Glomerular endothelial cell (primary cell): ENCODE measurements at places on chromosomes 3 and 15.

GRCh38 chr3:167862104-167862730 lies 126.7 kb downstream of the SERPINI1 start:
- no peak for DNase-seq

- no peak for DNase-seq
These were observed 238.5 kb downstream of the ITPR1 start for GRCh38 chr3:4731543-4732111.

DNA sequence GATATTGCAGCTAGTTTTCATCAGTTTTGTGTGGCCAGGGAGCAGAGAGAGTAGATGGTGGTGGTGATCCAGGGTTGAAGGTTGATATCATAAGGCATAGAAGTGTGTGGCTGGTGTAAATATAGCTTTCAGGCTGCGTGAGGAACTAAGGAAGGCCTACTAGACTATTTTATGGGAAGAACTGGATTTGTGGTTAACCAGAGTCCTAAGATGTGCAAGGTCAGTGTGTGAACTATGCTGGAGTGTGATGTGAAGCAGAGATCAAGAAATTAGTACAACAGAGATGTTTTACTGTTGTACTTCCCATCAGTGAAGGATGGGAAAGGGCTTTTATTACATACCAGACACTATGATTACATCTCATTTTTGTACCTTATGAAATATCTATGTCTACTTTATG lies 41.5 kb downstream of the MAPK6 start:
- no peak for DNase-seq

DNA sequence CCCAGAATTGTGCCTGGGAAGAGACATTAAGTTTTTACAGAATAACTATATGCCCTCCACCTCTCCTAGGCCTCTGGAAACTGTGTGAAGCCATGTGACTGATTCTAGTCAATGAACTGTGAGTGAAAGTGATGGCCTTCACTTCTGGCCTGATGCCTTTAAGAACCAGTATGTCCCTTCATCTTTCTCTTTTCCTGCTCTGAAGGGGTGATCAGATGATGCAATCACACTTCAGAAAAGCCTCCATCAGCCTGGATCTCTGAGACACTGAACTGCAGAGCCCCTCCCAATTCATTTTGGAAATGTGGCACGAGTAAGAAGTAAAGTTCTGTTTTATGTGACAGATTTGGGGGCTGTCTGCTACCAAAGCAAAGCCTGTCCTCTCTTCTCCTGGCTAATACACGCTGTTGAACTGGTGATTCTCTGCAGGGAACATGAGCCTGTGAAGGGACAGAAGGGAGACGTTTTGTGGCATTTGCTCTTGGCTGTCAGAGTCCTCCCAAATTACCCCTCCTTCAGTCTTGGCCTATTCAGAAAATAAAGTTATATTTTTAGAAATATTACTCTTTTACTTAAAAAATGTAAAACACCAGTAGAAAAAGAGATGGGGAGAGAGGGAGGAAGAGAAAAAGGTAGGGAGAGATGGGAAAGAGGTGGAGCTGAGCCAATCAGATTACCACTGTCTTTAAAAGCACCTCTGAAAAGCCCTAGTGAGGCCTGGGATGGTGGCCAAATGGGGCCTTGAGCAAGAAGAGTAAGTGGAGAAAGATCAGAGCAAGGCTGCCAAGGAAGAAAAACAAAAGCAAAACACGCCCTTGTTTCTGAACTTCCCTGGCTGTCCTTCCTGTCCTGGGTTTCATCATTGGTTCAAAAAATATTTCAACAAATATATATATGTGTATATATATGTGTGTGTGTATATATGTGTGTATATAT lies 40.9 kb upstream of the RYK start:
- DNase-seq = no peak

DNA sequence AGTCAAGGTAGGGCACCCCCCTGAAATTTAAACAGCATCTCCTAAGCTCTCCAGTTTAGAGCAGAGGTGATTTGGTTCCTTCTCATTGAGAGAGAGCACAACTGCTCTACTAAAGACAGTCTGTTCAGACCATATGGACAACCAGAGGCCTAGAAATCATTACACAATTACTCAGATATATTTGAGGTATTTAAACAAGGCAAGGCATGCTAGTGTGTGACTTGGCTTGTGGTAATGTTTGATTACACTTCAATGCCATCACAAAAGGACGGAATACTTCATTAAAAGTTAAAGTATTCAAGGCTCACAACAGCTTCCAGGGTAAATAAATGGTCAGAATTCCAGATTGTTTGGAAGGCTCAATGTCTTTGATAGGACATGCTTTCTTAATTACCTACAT lies 110.2 kb downstream of the LRTM1 start:
- no peak for DNase-seq

DNA sequence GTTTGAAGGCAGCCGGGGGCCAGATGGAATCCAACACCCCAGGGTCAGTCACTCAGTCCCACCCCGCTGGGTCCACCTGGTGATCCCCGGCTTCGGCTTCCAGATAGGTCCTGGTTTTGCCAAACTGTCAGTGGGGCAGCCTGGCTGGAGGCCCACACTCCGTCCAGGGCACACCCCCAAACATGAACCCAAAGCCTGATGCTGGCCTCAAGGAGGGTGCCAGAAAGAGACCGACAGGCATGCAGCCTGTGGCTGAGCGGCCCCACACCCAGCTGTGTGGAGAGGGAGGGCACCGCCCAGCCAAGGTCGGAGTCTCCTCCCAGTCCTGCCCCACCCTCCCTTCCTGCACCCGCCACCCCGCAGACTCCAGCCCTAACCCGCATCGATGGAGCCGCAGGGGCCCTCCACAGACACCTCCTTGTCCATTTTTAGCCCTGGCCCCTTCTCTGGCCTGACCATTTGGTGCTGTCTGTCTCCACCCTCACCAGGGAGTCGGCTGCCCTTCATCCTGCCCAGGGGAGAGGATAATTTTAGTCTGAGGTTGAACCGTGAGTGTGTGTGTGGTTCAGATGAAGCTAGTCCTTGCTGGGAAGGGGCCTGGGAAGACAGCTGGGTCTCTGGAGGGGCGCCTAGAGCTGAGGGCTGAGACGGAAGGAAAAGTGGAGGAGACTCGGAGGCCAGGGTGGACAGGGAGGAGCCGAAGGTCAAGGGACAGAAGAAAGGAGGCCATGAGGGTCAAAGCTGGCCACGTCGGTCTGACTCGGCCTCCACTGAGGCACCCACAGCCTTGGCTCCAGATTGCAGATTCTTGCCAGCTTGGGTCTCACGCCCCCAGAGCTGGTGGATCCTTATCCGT lies 23.1 kb downstream of the TNK2 start:
- no peak for DNase-seq

DNA sequence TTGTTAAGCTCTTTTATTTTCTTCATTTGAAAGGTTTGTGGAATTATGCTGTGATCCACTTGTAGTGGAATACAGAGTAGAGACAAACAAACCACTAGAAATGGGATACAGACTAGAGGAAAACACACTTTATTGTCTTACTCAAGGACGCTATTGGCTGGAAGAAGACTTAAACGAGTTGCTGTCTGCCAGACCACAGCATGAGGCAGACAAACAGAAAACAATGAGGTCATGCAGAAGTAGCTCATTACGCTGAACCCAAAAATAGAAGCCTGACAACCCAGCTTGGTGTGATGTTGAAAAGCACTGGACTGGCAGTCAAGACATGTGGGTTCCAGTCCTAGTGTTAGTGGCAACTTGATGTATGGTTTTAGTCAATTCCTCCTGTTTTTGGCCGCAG lies 62.4 kb upstream of the P3H2 start:
- no peak for DNase-seq

DNA sequence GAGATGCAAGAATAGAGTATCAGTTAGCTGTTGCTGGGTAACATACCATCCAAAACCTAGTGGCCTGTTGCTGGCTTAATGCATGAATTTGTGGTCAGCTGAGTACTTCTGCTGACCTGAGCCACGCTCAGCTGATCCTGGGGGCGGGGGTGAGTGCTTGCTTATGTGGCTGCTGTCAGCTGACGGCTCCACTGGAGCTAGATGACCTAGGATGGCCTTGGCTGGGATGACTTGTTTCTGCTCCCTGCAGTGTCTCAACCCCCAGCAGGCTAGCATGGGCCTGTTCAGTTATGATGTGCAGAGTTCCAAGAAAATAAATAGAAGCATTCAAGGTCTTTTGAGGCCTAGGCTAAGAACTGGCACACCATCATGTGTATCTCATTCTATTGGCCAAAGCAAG lies 63.9 kb downstream of the FBLN2 start:
- no peak for DNase-seq

DNA sequence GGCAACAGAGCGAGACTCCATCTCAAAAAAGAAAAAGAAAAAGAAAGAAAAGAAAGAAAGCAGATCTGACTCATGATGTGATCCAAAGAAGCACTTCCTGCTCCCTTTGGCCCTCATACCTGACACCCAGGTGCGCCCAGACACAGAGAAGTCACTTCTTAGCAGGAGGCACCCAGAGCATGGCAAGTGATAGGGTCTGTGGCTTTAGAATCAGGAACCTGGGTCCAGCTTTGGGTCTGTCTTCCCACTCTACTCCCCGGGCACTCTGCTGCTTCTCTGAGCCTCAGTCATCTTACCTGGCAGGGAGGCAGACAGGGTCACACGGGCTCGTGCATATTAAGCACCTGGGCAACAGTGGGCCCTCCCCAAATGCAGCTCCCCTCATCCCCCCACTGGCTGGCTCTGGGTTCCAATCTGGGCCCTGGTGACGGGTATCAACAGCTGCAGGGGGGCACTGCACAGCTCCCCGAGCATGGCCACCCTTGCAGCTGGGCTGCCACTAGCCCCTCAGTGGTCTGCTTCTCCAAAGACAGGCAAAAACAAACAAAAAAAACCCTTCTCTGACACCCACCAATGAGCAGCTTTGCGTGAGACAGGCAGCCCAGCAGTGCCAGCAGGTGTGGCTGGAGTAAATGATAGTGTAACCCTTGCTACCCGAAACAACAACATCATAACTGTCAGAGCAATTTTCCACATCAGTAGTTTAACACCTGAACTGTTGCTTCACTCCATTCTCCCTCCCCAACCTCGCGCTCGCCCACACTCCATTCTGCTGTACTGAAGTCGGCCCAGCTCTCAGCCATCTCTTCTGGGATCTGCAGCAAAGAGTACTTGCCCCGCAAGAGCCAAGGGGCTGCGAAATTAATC lies 99.8 kb downstream of the MEGF11 start:
- no peak for DNase-seq

DNA sequence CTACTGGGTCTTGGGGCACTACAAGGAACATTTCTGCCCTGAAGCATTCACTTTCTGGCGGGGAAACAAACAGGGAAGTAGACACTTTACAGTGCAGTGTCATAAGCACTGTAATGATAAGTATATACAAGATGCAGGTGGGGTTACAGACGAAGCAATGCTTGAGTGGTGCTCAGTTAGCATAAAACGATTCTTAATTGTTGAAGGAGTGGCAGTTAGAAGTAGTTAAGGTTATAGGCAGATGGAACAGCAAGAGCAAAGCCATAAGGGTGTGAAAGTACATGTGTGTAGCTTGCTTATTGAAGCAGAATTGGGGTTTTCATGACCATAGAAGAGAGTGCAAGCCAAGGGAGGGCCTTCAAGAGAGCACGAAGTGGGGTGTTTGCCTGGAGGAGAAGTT lies 46.2 kb downstream of the SLC25A26 start:
- no peak for DNase-seq

DNA sequence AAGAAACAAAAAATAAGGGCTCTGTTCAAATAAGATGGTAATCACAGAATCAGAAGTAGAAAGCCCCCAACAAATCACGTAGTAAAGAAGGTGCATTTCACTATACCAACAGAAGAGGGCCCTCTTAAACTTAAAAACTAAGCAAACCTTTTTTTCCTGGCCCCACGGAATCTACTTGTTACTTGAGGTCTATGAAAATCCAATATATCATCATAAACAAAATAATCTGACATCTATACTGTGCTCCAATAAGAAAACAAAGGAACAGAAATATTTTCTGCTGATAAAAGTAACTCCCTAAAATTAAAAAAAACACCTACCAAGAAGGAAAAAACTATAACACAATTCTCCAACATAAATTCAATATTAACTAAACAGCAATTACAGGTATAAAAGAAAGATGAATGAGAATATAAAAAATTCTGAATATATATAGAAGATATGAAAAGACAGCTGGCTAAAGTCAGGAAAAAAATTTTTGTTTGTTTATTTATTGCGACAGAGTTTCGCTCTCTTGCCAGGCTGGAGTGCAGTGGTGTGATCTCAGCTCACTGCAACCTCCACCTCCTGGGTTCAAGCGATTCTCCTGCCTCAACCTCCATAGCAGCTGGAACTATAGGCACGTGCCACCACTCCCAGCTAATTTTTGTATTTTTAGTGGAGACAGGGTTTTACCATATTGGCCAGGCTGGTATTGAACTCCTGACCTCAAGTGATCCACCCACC lies 81.8 kb downstream of the CLASP2 start:
- peak; percentile 47 for DNase-seq

DNA sequence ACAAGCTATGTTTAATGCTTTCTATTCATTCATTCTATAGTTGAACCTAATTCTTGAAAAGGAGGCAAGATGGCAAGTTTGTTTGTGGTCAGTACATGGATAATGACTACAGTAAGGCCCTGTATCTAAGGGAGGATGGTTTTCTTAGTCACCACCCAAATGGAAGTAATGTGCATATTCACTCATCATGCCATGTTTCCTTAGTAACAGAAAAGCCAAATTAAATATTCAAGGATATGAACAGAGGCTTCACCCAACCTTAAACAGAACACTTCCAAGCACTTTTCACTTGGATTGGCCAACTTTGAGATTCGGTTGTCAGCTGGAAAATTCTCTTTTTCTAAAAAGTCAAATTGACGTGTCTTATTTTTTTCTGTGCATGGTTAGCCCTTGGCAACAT lies 805.3 kb upstream of the LMCD1 start:
- no peak for DNase-seq

GRCh38 chr3:45226206-45226915 lies at the start of gene TMEM158:
Gene TMEM158 (minus strand): TSS chr3:45226287. CDS start chr3:45226027, 260 bp downstream.
- DNase-seq = no peak

DNA sequence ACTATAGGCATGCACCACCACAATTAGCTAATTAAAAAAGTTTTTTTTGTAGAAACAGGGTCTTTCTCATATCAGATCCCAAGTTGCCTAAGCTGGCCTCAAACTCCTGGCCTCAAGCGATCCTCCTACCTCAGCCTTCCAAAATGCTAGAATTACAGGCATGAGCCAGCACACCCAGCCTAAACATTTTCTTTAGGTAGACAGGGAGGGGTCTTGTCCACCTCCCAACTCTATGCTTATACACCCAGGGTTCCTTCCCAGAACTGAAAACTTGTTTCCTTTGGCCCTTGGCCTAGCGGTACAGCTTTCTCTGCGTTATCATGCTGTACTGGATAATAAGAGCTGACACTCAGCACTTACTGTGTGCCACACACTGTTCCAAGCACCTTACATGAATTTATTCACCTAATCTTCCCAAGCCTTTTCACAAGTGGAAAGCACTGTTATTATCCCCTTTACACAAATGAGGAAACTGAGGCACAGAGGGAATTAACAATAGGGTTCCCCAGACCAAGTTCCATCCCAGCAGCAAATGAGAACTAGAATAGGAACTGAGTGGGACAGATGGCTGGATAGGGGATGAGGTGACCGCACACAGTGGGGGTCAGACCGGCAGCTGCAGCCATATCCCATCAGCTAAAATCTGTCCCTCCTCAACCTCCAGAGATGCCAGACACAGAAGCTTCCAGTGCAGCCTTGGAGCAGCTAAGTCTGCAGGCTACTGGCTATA lies 150.8 kb downstream of the MEGF11 start:
- no peak for DNase-seq

- DNase-seq = no peak
These were observed 268.7 kb upstream of the ARRDC4 start for GRCh38 chr15:97691799-97692198.

- DNase-seq = no peak
These were observed 98.4 kb downstream of the DHX30 start for GRCh38 chr3:47901280-47901833.

- no peak for DNase-seq
These were observed 16.0 kb downstream of the TNK2 start for GRCh38 chr3:195892105-195893043.

GRCh38 chr15:63440756-63441155 lies 59.1 kb upstream of the CA12 start:
- no peak for DNase-seq
